ENCODE measurements at places on chromosomes 1 and 21.

DNA sequence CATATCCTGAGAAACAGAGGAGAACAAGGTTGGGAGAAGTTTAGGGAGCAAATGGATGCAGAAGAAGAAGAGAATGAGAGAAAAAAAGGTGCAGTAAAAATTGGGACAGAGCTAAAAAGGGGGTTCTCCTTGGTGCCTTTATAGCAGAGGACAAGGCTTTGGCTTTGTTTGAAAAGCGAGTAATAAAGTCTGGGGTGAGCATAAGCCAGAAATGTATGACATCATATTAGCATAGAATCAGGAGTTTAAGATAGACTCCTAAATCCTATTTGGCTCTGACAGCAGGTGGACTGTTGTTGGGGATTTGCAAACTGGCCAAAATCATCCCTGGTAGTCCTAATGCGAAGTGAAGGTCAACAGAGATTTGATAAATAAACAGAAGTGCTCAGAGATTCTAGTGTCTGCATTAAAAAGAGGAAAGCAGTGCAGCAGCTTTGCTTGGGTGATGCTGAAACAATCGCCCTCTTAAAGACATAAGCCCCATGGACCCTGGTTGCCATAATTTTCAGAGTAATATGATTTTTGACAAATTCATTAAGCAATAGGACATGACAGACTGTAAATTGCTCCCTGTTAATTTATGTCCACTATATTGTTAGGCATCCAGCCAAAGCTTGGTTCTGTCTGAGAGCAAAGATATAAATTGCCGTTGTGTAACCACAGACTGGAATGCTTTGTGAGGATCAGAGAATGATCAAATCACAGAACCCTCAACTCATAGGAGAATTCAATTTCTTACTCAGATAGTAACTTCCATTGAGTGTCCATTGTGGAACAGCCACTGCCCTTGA is 385.0 kb upstream of the NFIA start:
- DNase-seq = no peak

DNA sequence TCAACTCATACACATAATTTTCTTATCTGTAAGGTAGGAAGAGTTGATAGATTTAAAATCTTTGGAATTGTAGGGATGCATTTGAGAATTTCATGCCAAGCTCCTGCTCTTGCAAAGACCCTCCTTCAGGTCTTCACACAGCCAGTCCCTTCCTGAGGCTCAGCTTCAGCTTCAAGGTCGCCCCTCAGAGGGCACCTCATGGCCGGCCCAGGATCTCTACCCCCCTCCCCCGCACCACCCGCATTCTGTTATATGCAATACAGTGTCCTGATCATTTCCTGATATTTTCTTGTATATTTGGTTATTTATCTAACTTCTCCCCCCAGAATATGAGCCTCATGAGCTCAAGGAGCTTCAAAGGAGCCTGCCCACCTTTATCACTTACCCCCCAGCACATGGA is 47.0 kb upstream of the BACE2 start:
- no peak for DNase-seq

- DNase-seq = no peak
Measured at GRCh38 chr1:232226197-232226712, 403.7 kb downstream of the SIPA1L2 start.

- DNase-seq = no peak
Measured at GRCh38 chr1:57384901-57385300, 39.0 kb downstream of the DAB1 start.

- no peak for DNase-seq
Measured at GRCh38 chr1:171715813-171716251, 26.0 kb downstream of the VAMP4 start.

DNA sequence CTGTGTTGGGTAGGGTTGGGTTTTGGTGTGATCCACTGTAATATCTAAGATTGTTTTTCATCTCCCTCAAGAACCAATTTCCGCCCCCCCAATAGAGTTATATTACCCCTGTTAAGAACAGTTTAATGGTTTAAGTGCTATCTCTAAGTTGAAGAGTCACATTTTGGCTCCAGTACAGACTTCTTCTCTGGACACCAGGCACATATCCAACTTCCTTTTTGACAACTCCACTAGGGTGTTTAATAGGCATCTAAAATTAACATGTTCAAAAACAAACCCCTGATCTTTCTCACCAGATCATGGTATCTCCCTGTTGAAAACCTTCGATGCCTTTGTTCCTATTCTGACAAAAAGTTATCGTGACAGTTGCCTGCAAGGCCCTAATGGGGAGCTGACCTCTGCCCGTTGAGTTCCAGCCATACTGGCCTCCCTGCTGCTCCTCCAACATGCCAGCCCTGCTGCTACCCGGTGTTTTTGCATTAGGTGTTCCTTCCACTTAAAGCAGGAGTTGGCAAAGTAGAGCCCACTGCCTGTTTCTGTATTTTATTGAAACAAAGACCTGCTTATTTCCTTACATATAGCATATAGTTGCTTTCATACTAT is 18.6 kb downstream of the USP24 start:
- no peak for DNase-seq

GRCh38 chr1:89464008-89464407 is 60.6 kb upstream of the LRRC8B start:
- DNase-seq = peak; percentile 17

- no peak for DNase-seq
Measured at GRCh38 chr1:88847643-88848042, 43.7 kb downstream of the GTF2B start.

DNA sequence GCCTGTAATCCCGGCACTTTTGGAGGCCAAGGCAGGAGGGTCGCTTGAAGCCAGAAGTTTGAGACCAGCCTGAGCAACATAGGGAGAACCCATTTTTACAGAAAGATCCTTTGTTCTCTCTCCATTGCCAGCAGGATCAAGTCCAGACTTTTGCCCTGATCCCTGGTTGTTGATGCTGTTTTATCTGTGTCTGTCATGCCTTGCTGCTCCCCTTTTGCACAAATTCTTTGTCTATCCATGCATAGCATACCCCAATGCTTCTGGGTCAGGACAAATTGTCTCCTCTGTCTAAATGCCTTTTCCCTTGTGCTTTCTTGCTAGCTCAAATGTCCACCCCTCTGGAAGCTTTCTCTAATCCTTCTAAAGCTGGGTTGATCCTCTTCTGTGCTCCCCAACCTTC is 25.3 kb upstream of the FAAH start:
- no peak for DNase-seq

DNA sequence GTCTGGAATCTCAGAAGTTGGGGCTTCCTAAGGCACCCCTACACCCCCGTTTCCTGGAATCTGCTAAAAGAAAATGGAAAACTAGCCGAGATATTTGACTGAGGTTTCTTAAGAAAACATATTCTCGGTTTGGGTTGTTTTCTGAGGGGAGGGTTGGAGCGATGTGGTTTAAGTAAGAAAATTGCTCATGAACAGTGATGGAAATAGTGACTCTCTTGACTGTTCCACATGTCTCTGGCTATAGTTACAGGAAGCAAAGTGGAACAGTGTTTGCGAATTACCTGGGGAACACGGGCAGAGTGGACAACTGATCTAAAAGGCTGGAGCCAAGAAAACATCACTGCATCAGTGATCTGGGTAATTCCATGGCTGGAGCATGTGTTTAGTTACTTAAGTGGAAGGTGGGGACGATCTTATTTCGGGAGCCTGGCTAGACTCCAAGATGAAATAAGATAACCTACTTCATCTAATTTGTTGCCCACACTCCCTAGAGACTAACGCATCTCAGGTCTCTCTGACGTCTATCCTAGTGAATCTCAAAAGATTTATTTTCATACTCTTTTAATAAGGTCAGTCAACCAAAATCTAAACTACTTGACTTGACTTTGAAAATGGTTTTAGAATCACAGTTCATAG is 92.4 kb downstream of the KCNJ15 start:
- no peak for DNase-seq

DNA sequence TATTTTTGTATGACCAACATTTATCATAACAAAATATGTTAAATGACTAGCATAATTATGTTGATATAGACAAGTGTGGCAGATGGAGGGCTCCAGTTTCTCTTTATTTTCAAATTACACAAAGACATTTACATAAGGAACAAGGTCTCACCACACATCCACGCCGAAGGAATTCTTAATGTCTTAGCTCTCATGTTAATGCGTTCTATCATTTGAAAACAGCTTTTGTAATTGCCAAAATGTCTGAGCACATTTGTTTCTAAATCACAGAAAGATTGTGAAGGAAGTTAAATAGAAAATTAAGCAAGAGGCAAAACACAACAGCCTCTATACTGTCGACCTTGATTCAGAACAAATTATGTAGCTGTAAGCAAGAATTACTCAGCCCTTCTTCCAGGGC is 223.0 kb upstream of the NR5A2 start:
- DNase-seq = no peak

GRCh38 chr1:64251971-64252370 is 48.5 kb downstream of the UBE2U start:
- no peak for DNase-seq

DNA sequence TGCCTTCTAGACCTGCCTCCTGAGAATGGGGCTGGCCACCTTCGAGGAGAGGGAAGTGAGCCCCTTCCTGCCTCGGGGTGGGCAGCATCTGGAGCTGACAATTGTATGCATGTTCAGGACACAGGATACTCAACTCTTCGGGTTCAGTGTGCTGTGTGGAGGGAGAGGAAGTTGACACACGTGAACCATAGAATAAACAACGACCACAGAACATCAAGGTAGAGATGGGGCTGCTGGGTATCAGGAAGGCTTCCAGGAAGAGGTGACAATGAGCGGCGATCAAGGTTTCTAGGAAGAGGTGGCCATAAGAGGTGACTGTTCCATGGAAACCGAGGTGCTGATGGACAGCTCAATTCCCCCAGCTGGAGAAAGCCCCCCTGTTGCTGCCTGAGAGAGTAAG is 22.0 kb downstream of the UBIAD1 start:
- no peak for DNase-seq

- DNase-seq = no peak
Measured at GRCh38 chr1:92409946-92410549, 76.7 kb downstream of the GFI1 start.

- DNase-seq = no peak
Measured at GRCh38 chr1:88655685-88656299, 28.3 kb upstream of the PKN2 start.

DNA sequence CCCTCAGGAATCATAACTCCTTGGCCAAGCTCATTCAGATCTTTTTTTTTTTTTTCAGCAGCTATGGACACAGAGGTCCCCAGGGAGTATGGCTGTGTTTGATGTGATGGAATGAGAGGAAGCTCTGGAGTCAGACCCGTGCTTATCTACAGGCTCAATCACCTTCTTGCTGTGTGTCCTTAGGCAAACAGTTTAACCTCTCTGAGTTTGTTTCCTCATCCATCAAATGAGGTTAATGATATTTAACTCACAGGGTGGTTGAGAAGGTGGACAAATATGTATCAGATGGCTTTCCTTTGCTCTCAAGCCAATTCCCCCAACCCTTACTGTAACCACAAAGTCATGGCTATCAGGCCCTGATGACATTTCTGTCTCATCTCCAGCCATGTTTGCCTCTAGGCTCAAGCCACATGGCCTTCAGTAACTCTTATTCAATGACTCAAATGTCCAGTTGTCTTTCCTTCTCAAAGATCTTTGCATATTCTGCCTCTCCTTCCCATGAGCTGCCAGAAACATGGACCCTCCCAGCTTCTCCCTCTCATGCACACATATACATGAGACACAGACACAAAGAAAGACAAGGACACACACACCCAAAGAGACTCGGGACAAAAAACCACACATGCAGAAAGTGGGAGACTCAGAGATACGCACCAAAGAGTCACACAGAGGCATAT is 303.5 kb upstream of the KAZN start:
- no peak for DNase-seq

- no peak for DNase-seq
Measured at GRCh38 chr1:5242850-5243249, 588.4 kb downstream of the AJAP1 start.

DNA sequence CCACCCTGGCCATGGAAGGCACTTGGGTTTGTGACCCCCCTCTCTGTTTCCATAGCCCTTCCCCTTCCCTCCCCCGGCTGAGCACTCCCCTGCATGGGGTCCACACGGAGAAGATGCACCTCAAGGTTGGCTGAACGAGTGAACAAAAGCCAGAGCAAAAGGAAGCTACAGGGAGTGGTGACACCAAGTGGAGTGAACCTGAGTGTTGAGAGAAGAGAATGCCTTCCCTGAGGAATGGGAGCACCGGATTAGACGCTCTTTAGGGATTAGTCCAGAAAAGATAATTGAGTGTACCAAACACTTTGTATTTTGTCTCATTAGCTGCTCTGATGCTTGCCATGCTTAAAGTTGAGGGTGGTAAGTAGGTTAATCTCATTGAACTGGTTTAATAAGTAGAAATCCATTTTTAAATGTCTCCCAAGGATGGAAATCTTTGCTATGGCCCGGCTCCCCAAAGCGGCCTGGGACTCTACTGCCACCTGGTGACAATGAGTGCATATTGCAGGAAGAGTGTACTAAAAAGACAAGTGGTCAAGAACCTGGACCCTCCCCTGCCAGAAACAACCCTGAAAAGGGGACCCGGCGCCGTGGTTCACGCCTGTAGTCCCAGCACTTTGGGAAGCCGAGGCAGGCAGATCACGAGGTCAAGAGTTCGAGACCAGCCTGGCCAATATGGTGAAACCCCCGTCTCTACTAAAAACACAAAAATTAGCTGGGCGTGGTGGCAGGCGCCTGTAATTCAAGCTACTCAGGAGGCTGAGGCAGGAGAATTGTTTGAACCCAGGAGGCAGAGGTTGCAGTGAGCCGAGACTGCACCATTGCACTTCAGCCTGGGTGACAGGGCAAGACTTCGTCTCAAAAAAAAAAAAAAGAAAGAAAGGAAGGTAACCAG is 150.6 kb upstream of the ZC3H12A start:
- no peak for DNase-seq

GRCh38 chr1:189678779-189679178 is 798.9 kb downstream of the BRINP3 start:
- DNase-seq = no peak

- no peak for DNase-seq
Measured at GRCh38 chr1:56570924-56571372, 8.4 kb downstream of the PLPP3 start.

- no peak for DNase-seq
Measured at GRCh38 chr1:215474940-215475339, 92.2 kb upstream of the KCTD3 start.

- peak; percentile 64 for DNase-seq
Measured at GRCh38 chr1:227789084-227790033, 26.1 kb upstream of the PRSS38 start.

DNA sequence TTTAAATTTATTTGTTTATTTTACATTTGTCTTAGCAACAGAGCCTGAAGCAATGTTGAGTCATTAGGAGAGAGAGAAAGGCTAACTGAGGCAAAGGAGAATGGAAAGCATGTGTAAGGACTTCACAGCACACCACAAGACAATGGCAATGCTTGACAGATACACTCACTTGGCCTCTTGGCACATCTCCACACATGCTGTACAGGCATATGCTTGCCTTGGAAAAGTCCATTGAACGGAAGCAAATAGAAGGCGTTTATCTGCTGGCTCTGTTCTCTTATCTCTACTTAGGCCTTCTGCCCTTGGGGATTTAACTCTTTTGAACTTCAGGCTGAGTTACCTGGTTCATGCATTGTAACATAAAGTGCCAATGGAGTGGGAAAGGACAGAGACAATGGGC is 262.2 kb upstream of the POU3F1 start:
- no peak for DNase-seq

- no peak for DNase-seq
Measured at GRCh38 chr1:93816970-93817678, 61.9 kb downstream of the DNTTIP2 start.

GRCh38 chr21:32878661-32879060 is 107.1 kb upstream of the PAXBP1 start:
- DNase-seq = no peak

- no peak for DNase-seq
Measured at GRCh38 chr1:233617025-233617424, 3.1 kb downstream of the KCNK1 start.

- no peak for DNase-seq
Measured at GRCh38 chr1:209929751-209930150, 8.3 kb upstream of the SYT14 start.
